ENCODE measurements at places on chromosomes 2 and 18. TPM values are rescaled to one million over a fixed set of nuclear protein-coding genes. Genes with fewer than 3 reads are reported as not detected.

ITGB6 gene
- 17.2 TPM for total RNA-seq

POTEI gene
- total RNA-seq = not detected

KANSL3 gene
- total RNA-seq = 41.7 TPM

PLA2R1 gene
- 24.3 TPM for total RNA-seq

DSC1 gene
- 0.49 TPM for total RNA-seq

TMEM17 gene
- 0.98 TPM for total RNA-seq

SERPINB10 gene
- 0.98 TPM for total RNA-seq

CAPN13 gene
- not detected for total RNA-seq

TMEM198 gene
- total RNA-seq = 1.5 TPM

RFX8 gene
- 1.2 TPM for total RNA-seq

FBXO36 gene
- total RNA-seq = 1.7 TPM

STON1 gene
- 48.1 TPM for total RNA-seq

TEKT4 gene
- total RNA-seq = not detected

SLC14A1 gene
- 3.4 TPM for total RNA-seq

GATA6 gene
- total RNA-seq = 9.8 TPM

RRM2 gene
- total RNA-seq = 11.0 TPM

PID1 gene
- 83.2 TPM for total RNA-seq

PHOSPHO2 gene
- total RNA-seq = 4.7 TPM

SPP2 gene
- total RNA-seq = not detected

IGFBP5 gene
- 1,041 TPM for total RNA-seq

CEP68 gene
- total RNA-seq = 25.0 TPM

MYOM1 gene
- 1.2 TPM for total RNA-seq

CGREF1 gene
- total RNA-seq = 2.2 TPM

CYTIP gene
- total RNA-seq = 12.5 TPM

CD28 gene
- total RNA-seq = 2.7 TPM

SALL3 gene
- total RNA-seq = 7.4 TPM

FAP gene
- 4.2 TPM for total RNA-seq

RASGRP3 gene
- 4.2 TPM for total RNA-seq

EPB41L3 gene
- total RNA-seq = 53.0 TPM

SKOR2 gene
- not detected for total RNA-seq

LYG1 gene
- not detected for total RNA-seq

CFC1 gene
- total RNA-seq = not detected

NPHP1 gene
- total RNA-seq = 4.9 TPM

RGPD3 gene
- total RNA-seq = 0.25 TPM

ID2 gene
- total RNA-seq = 378 TPM

CRYGA gene
- not detected for total RNA-seq

SPR gene
- total RNA-seq = 45.7 TPM

OR6B2 gene
- total RNA-seq = not detected

GCG gene
- not detected for total RNA-seq

INHBB gene
- 19.4 TPM for total RNA-seq

SLC8A1 gene
- total RNA-seq = 40.8 TPM

RAB12 gene
- 35.8 TPM for total RNA-seq

DNAJC5G gene
- 1.5 TPM for total RNA-seq

VWA3B gene
- not detected for total RNA-seq

KLHL30 gene
- total RNA-seq = 0.25 TPM

RBM45 gene
- total RNA-seq = 9.1 TPM

IL1RL2 gene
- total RNA-seq = 5.2 TPM

CPLX4 gene
- not detected for total RNA-seq

MGAT4A gene
- total RNA-seq = 20.6 TPM

KCTD18 gene
- 16.9 TPM for total RNA-seq

TAF4B gene
- total RNA-seq = 16.0 TPM

SPDYA gene
- 5.2 TPM for total RNA-seq

LOXHD1 gene
- not detected for total RNA-seq

All from vagina (tissue), 2 donors.